ENCODE measurements at places on chromosomes 2 and 18.
A peak's percentile ranks its signal among the peaks of the same experiment; 100 is the strongest.

DNA sequence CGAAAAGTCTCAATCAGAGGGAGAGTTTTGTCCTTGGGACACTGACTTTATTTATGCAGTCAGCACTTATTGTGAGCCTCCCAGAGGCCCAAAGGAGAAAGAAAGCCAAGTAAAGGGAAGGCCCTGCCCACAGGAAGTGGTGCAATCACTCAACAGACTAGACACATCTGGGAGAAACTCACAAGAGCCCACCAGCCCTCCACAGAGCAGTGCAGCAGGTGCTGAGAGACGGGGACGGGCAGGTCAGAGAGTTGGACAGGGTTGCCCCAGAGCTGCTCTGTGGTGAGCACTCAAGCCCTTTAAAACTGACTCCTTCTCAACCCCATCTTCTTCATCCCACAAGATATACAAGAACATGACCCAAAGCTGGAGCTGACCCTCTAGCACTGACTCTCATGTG, 96.0 kb downstream of the TFCP2L1 start:
- DNase-seq = no peak

DNA sequence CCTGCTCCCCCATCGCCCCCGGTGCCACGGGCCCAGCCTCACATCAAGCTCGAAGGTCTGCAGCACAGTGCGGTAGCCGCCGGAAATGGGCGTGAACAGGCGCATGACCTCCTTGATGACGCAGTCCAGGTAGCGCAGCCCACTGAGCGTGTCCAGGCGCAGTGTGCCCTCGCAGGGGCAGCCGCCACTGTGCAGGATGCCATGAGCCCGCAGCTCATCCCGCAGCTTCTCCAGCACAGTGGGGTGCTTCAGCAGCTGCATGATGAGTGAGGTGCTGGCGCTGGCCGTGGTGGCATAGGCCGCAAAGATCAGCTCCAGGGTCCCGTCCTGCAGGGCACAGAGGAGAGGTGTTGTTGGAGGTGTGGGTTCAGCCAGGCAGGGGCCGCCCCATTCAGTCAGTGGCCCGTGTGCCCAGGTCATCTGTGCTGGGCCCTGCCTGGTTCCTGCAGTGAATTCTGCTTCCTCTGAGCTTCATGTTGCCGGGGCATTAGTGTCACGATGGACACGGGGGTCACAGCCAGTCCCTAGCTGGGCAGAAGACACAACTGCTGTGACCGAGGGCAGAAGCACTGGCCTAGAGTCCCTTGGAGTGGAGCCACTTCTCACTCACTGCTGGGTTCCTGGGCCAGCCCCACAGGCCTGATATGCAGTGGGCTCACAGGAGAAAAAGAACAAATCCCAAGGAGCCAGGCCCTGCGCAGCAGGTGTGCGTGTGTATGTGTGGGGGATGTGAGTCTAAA, 14.5 kb downstream of the CYP26B1 start:
- no peak for DNase-seq

DNA sequence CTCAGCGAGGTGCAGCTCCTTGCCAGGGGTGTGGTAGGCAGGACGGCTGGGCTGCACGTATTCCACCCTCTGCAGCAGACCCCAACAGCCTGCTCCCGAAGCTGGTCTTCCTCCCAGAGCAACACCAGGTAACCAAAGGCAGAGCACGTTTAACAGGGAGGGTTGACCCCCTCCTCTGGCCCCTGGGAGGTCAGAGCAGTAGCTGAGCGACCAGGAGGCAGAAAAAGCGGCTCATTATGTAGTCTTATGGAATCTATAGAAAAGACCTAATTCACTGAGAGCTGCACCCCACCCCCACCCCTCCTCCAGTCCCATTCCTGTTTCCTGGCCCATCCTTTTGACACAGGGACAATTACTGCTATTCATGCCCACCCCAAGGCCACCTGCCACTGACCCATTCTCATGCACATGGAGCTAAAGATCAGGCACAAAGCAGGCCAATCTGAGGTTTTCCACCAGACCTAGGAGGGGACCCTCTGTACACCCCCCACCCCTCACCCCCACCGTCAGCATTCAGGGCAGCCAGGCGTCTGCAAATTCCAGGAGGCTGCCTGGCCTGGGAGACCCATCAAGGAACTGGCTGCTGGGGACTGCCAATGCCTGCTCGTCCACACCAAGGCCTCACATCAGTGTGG, 60.9 kb upstream of the FZD7 start:
- no peak for DNase-seq

DNA sequence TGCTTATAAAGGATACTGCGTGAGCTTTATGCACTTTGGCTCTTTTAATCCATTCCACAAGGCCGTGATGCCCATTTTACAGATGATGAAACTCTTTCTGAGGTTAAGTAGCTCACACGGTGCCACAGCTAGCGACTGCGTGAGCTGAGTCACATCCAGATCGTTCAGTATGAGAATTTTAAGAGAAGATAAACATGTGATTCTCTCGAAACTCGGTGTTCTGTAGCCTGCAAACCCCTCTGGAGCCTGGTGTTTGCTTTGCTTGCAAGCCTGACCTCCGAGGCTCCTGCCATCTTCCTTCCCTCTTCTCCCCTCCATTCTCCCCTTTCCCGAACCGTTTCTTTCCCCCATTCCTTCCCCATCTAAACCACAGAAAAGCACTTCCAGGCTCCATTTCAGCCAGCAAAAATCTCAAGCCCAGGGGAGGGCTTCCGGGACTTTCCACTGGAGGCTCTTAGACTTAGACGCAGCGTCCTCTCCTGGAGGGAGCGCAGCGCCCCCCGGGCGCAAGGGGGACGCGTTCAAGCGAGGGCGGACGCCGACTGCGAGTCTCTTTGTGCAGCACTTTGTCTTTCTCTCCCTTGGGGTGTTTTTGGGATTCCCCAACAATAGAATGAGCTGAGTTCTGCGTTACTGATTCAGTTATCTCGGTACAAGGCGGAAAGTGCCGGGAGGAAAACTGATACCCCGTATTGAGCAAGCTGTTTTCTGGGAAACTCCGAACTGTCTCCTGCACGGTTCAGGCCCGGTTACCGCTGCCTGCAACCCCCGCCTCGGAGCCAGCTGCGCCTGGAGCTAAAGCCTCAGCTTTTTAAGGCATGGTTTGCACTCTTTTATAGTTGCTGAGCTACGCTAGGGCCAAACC, 38.0 kb downstream of the CYP1B1 start:
- DNase-seq = no peak

- DNase-seq = no peak
These were observed 638.0 kb upstream of the ZEB2 start for GRCh38 chr2:145157741-145158591.

DNA sequence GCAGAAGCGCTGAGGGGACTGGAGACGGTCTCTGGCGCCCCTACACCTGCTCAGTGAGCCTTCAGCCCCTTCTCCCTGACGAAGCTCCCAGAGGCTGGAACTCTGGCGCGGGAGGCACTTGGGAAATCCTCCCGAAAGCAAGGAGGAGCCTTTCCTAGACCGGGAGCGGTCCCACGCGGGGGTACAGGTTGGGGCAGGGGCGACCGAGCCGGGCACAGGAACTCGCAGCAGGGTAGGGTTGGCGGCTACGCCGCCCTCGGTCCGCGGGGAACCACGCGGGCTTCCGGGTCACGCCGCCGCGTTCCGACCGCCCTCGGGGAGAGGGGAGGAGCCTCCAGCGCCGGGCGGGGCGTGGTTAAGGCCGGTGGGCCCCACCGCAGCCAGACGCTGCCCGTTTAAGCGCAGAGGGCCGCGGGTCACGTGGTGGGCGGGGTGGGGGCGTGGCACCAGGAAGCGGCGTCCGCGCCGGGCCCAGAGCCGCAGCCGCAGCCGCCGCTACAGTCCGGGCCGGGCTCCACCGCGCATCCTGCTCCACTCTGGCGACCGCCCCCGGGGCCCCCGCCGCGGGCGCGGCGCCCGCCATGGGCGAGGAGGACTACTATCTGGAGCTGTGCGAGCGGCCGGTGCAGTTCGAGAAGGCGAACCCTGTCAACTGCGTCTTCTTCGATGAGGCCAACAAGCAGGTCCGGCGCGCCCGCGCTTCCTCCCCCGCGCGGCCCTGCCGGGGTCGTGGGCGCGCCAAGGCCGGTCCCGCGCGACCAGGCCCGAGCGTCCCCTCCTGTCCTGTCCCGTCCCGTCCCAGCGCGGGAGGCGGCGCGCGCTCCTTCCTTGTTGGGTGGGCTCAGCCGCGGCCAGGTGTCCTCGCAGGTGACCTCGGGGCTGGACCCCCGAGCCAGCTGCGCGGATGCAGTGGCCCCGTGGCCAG, at the start of gene RMC1:
TSS of gene RMC1 (plus strand) at position 474 of the 925 bp plus-strand sequence. CDS start at position 582, 108 bp downstream.
- DNase-seq = peak; percentile 95

DNA sequence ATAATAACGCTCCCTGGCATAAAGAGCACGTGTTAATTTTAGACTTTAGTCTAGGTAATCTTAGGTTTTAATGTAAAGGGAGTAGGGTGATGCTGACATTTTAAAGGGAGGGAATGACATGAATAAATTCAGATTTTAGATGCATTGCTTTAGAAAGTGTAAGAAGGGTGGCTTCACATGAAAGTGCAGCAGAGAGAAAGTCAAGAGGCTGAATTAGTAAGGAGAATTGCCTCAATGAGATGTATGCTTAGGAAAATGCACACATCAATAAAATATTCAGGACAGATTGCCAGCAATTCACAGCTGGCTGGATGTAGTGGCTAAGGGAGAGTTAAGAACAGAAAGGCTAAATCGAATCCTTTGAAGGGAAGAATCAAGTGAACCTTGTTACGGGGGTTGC, 165.5 kb upstream of the CDH19 start:
- no peak for DNase-seq

DNA sequence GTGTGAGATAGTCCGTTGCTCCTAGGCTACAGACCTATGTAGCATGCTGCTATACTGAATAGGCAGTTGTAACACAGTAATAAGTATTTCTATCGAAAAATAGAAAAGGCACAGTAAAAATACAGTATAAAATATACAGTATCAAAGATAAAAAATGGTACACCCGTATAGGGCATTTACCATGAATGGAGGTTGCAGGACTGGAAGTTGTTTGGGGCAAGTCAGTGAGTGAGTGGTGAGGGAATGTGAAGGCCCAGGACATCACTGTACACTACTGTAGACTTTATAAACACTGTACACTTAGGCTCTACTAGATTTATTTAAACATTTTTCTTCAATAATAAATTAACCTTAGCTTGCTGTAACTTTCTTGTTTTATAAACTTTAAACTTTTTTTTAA, 3.5 kb downstream of the MAP3K20 start:
- no peak for DNase-seq
